ENCODE measurements at places on chromosomes 4 and X.

DNA sequence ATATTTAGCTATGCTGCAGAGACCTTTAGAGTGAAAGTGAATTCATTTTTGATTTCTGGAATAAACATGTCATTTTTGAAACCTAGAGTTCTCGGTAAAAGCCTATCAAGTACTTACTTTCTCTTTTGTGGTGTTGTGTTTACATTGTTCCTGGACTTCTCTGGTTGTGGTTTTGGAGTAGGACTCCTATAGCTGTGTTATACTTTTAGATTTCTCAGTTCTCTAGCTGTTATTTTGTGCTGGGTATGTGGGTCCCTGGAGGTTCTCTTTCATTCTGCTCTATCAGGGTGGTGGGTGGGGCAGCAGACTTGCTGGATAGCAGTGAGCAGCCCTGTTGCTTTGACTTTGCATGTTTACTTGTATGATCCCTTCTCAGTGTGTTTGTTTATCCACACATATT, 25.6 kb upstream of the MSMO1 start:
- DNase-seq: peak; percentile 37

DNA sequence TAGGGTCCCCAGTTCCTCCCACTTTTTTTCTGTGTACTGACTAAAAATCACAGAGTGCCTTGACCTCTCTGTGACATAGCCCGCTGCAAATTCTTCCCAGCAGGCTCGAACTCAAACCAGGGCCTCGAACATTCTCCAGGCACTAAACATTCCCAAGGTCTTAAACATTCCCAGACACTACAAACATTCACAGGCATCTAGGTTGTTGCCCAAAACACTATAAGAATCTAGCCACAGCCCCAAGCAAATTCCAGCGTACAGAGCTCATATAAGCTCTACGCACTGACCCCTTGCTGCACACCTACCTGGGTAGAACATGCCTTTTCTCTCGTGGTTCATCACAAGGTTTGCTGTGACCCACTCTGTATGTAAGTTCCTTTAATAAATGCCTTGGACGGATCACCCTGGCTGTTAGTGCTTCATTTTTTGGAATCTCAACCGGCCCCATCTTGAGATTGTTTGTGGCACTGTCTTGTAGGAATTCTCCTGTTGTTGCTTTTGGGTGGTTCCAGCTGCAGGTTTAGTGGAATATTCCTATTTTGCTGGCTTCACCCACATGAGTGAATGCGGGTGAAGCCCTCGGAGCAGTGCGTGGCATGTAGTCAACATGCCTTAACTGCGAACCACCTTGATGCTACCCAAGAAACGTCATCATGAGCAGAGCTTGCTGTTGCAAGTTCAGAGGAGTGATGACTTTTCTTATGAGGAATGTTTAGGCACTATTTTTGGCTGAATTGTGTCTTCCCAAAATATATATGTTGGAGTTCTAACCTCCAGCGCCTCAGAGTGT, 230.0 kb downstream of the HS3ST1 start:
- DNase-seq: no peak

DNA sequence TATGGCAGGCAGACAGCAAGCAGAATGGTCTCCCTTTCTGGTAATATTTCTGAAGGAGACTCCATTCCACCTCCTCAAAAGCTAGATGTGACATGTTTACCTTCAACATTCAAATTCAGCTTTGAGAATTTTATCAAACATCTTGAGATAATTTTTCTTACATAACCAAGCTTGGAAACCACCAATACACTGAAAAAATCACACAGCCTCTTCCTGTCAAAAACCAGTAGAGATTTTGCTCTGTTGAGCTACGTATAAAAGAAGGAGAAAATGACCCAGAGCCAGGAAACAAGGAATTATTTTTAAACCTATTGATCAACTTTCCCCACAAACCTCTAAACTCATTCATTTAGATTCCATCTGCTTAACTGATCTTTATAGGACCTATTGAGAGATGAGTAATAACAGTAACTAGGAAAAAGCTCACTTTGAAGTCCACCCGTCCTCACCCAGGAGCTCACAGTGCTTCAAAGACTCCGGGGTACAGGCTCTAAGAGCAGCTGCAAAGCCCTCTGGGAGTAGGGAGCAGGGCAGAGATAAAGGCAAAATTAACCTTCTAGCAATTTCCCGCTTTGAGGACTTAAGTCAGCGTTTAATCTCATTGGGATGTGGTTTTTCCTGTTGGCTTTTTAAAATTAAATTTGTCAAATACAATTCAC, 318.2 kb upstream of the RASGEF1B start:
- DNase-seq: no peak

DNA sequence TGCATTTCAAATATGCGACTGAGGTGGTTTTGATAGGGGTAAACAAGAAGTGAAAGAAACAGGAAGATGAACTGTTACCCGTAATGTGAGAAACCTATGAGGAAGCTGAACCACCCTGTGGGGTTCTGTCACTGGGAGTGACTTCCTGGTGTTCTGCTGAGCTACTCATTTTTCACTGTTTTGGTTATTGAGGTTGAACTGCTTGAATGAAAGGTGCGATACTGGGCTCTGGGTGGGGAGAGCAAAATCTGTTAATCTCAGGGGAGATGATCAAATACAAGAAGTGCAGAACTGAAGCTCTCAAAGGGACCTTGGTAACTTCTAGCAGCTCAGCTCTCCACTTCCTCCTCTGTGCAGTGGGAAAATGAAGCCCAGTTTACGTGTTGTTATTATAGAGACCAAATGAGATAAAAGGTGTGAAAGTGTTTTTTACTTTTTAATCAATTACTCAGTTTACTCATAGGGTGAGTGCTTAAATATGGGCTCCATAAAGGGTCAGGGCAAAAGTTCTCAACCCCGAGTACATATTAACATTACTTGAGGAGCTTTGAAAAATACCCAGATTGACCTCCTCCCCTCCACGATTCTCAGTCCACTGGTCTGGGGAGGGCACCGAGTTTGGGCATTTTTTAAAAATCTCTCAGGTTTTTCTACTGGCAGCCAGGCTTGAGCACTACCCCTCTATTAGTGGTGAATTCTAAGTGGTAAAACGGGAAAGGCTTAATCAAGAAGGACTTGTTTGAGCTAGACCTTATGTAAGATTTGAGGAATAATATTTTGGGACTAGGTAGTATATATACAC, 66.7 kb downstream of the COQ2 start:
- peak; percentile 82 for DNase-seq

DNA sequence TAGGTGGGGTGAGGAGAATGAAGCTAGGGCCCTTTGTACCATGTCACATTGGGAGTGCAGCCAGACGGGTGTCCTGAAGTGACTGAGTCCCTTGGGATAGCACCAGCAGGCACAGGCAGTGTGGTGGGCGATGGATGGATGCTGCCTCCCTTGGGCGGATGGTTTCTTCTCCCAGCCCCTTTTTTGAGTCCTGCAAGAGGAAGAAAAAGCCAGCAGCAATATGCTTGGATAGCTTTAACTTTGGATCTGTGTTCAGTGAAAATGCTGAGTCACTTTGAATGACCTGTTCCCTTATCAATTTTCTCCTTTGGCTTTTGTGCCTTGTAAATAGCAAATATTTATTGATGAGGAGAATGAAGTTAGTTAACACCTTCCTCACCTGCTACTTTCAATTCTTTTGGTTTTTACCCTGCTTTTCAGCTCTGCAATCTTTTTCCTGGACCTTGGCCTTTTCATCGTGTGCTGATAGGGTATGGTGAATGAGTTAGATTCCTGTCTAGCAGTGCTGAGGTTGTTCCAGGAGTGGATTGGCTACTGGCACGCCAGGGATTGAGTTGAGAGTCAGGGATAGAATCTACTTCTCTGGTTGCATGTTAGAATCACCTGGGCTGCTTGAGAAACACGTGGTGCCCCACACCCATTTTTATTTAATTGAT, 10.2 kb downstream of the DCUN1D4 start:
- DNase-seq: no peak

DNA sequence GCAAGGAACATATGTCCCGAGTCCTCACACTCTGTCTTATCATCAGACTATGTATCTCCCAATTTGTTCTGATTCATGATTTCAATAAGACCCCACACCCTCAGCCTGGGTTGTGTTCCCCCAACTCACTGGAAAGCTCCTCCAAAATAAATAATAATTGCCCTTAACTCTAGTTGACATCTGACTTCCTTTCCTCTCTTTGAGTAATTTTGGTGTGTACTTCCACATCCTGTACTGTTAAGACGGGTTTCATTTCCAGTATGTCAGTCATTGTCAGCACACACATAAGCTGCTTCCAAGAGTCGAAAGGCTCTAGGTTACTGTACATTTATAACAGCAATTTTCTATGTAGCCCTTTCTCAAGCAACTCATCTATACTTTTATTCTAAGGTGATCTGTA, 52.2 kb upstream of the C1QTNF7 start:
- DNase-seq: no peak

DNA sequence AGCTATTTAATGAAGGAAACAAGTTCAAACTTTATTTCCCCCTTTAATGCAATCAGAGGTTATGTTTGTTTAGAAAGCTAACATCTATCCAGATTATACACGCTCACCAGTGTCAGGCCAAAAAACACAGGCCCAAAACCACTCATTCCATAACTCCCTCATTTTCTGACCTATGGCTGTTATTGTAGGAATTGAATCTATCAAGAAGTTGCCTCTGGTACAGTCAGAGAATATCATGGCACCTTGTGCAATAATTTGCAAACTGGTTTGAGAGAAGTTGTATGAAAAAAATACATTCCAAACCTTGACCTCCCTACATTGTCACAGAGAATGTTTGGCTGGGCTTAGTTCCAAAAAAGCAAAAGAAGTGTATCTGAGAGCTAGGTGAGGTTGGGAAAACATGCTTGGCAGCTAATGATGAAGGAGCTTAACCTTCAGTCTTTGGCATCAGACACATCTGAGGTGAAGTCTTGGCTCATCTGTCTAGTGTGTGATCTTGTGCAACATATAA, 591.0 kb downstream of the ANKRD50 start:
- no peak for DNase-seq

DNA sequence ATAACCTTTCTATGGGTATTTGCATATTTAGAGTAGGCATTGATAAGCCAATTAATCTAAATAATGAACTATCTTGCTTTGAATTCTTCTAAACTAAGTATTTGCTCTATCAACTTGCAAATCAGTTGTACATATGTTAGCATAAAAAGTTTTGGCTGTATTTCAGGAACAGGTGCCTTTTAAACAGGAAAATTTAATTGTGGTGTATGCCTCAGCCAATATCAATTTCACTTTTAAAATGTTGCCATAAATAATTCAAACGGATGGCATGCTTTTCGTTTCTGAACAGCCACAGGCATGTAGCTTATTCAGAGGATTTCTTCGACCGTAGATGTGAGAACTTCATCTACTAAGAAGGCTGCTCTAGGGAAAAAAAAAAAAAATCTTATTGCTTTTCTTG, 99.9 kb downstream of the DCLK2 start:
- no peak for DNase-seq

DNA sequence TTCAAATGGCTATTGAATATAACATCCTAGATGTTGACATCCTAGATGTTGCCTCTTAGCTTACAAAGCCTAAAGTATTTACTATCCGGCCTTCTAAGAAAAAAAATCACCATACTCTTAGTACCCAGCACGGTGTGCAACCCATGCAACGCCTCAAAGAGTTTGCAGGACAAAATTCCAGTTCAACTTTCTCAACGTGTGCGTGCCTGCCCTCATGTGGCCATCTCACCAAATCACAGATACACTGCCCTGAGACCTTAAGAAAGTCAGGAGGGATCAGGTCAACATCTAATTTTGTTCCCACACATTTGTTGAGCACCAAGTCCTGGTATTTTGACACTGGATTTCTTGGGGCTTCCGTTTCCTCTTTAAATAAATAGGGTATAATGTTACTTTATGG, 68.3 kb downstream of the CRMP1 start:
- peak; percentile 40 for DNase-seq

- DNase-seq: no peak
Measured at GRCh38 chr4:38322714-38323113, 341.3 kb upstream of the KLF3 start.

GRCh38 chrX:112760697-112761096, 79.9 kb downstream of the AMOT start:
- no peak for DNase-seq

DNA sequence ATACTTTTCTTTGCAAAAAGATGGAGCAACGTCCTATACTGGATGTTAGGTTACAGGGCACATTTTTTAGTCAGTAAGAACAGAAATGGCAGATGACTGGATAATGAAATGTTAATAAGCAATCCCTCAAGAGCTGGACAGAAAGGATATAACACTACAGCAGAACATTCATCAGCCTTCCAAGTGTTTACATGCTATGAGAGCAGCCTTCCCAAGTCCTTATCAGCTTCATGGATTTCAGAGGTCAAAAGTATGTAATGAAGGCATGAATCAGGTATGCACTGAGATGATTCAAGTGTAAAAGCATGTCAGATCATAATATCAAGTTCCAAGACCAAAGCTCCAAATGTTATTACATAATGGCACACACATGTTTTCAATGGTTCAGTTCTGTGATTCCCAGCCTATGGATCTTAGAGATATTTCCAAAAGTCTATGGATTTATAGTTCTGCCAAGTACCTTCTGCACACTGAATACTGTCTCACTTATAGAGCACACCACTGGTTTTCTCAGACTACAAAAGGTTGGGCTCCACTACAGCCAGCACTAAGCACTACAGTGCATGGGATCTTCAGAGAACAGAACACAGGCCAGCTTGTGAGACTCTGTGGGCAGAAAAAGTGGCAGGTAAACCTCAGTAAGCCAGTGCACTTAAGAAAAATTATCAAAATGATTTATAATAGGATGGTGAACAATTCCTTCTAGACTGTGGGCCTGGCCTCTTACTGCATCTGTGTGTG, 49.2 kb downstream of the GPC4 start:
- no peak for DNase-seq

GRCh38 chrX:3522101-3522650, 175.7 kb upstream of the MXRA5 start:
- DNase-seq: no peak

- no peak for DNase-seq
Measured at GRCh38 chr4:125739760-125740159, 425.0 kb downstream of the FAT4 start.

GRCh38 chr4:177315767-177316464, 6.2 kb downstream of the NEIL3 start:
- no peak for DNase-seq

DNA sequence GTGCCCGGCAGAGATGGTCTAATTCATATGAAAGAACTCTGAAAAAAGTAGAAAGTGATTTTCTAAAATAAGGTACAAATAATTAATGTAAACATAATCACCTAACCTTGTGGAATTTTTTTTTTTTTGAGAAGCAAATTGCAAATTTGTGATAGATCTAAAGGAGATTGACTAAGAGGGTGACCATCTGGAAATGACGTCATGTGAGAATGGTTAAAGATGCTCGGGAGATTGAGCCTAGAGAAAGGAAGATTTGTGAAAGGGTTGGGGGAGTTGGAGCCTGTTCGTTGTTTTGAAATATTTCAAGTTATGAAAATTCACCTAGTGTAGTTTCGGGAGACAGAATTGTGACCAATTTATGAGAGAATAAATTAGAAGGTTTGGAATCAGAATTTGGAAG, 115.7 kb upstream of the ANK2 start:
- no peak for DNase-seq

DNA sequence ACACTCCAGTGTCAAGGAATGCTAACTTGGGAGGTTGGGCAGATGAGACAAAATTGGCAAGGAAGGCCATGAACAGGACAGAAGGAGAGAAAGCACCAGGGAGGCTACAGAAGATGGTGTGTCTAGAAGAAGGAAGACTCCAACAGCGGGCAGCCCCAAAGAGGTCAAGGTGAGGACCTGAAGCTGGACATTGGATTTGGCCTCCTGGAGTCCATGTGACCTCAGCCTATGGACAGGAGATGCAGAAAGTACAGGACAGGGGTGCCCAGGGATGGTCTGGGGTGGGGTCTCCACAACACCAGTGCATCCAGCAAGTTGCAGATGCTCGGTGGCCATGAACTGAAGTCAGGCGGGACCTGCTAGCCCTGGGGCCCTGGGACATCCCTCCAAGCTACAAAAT, 86.2 kb downstream of the JAKMIP1 start:
- DNase-seq: no peak

Data from GM10248 (cell line).